Foreskin keratinocyte (primary cell): ENCODE measurements at places on chromosomes 7 and 10.
A peak's percentile ranks its signal among the peaks of the same experiment; 100 is the strongest.

DNA sequence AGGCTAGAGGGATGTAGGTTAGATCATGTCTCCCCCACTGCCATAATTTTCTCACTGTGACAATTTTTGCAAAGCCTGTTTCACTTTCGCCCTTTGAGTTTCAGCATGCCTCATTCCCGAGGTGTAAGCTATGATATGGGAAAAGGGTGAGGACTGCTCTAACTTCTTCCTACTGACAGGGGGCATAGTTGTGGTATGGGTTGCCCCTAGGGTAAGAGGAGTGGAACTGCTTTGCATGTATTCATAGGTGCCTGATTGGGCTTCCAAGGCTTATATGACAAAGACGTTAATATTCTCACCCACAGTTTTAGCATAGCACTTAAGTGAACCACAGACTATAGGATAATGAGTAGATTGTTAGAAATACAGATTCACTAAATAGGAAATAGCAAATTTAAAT lies 148.7 kb downstream of the BBS9 start:
- DNase-seq = no peak

DNA sequence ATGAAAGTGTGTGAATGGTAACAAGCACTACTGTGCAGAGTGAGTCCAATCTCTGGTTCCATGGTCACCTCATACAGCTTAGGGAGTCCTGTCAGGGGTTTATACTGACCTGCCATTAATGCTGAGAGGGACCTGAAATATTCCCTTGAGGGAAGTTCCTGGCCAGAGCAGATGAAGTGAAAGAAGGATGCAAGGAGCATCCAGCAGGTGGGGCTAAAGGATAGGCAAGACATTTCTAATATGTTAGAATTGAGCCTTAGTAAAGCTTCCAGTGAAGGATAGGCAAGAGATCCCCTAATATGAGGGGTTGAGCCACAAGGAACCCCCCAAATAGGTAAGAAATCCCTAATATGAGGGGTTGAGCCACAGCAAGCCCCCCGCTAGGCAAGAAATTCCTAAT lies 25.5 kb upstream of the FAM221A start:
- no peak for DNase-seq

DNA sequence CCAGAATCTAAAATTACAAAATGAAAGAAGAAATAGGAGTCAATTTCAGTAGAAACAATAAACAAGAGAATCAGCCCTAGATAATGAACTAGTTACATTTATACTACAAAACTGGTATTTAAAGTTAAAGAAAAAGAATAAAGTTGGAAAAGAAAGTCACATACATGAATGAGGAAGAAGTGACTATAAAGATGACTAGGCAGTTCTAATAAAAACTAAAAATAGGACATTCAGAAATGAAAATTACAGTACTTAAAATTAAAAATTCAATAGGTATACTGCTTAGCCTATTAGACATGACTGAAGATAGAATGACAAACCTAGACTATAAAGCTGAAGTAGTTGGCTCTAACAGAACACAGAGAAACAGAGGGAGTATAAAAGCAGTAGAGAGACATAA lies 108.8 kb downstream of the AHR start:
- DNase-seq = no peak

- no peak for DNase-seq
Observed at GRCh38 chr7:94178230-94178629, 174.1 kb upstream of the BET1 start.

DNA sequence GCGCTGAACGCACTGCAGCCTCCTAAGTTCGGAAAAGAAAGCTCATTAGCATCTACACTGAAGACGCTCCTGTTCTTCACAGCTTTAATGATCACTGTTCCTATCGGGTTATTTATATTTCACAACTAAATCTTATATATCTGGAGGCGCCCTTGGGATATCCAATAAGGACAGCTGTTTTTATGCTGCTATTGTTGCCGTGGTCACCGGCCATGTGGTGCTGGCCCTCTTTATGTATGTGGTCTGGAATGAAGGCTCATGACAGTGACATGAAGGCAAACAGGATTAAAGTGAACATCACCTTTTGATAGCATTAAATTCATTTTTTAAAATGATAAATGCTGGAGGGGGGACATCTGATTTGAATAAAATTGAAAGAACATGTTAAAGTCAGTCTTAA lies 8.8 kb downstream of the BLVRA start:
- DNase-seq = no peak

- peak; percentile 24 for DNase-seq
Observed at GRCh38 chr10:20811131-20811530, 86.0 kb downstream of the NEBL start.

DNA sequence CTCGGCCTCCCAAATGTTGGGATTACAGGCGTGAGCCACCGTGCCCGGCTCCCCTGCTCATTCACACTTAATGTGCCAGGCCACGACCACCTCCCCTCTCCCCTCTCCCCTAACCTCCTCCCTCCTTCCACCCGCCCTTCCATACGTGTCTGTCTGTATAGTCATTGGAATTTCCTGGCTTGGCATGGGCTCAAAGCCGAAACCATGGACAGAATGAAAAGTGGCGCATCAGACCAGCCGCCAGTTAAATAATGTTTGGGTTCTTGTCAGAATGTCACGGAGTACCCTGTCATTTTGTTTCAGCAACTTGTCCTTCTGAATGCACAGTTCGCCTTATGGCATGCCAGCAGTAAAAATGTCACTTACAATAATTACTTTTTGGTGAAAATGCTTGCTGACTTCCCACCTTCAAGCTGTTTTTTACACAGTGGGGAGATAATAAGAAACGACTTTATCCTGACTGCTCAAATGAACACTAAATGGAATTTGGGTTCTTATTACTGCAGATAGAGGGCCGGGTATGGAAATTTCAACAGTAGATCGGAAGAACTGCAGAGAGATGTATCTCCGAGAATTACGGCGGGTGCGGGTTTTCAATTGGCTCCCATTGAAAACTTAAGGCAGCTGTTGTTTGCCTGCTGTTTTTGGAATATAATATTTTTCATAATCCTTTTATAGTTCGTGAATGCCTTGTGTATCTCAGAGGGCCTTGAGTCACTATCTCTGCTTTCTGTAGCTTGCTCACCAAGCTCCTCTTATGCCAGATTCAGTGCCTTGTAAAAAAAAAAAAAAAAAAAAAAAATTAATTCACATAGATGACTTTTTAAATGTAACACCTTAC lies 65.5 kb upstream of the SH2B2 start:
- DNase-seq = peak; percentile 45

- DNase-seq = no peak
Observed at GRCh38 chr7:45190406-45191165, 33.0 kb downstream of the RAMP3 start.

DNA sequence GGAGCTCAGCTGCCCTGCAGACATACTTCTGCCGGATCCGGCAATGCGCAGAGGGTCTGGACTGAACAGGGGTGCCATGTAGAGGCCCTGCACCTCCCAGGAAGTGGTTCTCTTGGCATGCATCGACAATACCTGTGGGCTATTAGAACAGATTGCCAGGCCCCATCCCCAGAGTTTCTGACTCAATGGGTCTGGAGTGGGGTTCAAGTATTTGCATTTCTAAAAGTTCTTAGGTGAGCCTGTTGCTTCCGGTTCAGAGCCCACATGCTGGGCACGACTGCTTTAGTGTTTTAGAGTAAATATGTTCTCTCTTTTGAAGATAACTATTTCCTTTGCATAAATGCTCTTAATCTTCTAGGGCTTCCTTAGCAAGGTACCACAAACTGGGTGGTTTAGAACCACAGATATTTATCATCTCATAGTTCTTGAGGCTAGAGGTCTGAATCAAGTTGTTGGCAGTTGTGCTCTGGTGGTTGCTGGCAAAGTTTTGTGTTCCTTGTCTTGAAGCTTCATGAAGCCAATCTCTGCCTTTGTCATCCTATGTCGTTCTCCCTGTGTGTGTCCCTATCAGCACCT lies 435.5 kb downstream of the TCERG1L start:
- DNase-seq = no peak

GRCh38 chr10:123526356-123527064 lies 139.6 kb upstream of the GPR26 start:
- no peak for DNase-seq

DNA sequence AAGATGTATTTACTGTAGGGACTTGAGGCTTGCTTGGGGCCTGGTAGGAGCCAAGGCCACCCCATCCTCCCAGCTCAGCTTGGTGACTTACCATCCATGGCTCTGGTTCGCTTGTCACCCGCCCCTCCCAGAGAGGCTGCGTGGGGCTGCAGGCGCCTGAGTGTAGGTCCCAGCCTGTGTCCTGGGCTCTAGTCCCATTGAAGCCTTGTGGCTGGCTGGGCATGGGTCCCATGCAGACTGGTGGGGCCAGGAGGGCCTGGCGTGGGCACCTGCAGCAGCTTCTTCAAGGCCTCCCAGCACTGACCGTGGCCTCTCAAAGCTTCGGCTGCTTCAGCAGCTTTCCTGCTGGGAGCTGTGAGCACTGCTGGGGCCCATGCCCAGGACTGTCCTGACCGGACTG lies 118.1 kb downstream of the INPP5A start:
- DNase-seq = no peak

GRCh38 chr7:116327752-116328151 lies 117.4 kb downstream of the TES start:
- peak; percentile 18 for DNase-seq

GRCh38 chr7:151379534-151380198 lies 30.2 kb downstream of the WDR86 start:
- DNase-seq = no peak

- DNase-seq = no peak
Observed at GRCh38 chr10:7123774-7124173, 287.1 kb downstream of the SFMBT2 start.

DNA sequence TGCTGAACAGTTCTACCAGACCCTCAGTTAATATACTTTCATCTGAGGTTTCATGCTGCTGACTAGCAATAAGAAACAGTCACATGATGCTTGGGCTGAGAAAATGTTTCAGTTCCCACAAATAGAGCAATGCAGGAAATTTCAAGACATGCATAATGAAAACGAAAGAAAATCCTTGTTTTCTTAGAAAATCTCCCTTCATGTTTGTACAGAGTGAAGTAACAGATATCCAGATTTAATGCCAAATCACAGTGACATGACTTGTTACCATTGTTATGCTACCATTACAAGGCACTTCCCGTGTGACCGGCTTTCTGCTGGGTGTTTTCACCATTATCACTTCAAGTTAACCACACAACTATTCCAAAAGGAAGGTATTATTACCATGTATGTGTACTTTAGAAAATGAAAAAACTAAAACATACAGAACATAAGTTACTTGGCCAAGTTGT lies 121.7 kb downstream of the DOCK4 start:
- DNase-seq = no peak

- no peak for DNase-seq
Observed at GRCh38 chr7:25662841-25663800, 434.8 kb upstream of the NPVF start.

GRCh38 chr7:111783854-111784253 lies 221.6 kb upstream of the IMMP2L start:
- DNase-seq = no peak

- no peak for DNase-seq
Observed at GRCh38 chr7:101172854-101173751, 7.0 kb downstream of the NAT16 start.

DNA sequence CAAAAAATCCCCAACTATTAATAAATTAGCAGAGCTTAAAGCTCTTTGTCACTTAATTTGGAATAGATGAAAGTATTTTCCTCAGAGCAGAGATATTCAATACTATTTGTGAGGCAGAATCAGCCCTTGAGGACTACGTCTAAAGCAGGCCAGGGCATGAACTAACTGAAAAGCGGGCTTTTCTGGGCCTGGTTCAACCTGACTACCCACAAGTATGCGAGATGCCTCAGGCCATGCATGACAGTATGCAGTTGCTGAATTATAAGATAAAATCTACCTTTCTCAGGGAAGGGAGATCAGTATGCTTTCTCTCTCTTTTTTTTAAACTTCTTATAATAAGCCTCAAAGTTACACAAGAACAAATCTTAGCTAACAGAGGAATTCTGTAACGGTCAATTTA lies 20.1 kb downstream of the TMEM168 start:
- peak; percentile 96 for DNase-seq

- DNase-seq = no peak
Observed at GRCh38 chr7:139887992-139888481, 59.0 kb downstream of the TBXAS1 start.

- DNase-seq = no peak
Observed at GRCh38 chr10:61000769-61001730, 57.1 kb upstream of the RHOBTB1 start.

GRCh38 chr7:29401769-29402168 lies 161.9 kb upstream of the PRR15 start:
- no peak for DNase-seq

GRCh38 chr10:110918269-110918642 lies 724 bp downstream of the BBIP1 start:
- DNase-seq = peak; percentile 90
